H9 (cell line): ENCODE measurements at places on chromosomes 16 and 17. TPM values are rescaled to one million over a fixed set of nuclear protein-coding genes. Genes with fewer than 3 reads are reported as not detected.

DNA sequence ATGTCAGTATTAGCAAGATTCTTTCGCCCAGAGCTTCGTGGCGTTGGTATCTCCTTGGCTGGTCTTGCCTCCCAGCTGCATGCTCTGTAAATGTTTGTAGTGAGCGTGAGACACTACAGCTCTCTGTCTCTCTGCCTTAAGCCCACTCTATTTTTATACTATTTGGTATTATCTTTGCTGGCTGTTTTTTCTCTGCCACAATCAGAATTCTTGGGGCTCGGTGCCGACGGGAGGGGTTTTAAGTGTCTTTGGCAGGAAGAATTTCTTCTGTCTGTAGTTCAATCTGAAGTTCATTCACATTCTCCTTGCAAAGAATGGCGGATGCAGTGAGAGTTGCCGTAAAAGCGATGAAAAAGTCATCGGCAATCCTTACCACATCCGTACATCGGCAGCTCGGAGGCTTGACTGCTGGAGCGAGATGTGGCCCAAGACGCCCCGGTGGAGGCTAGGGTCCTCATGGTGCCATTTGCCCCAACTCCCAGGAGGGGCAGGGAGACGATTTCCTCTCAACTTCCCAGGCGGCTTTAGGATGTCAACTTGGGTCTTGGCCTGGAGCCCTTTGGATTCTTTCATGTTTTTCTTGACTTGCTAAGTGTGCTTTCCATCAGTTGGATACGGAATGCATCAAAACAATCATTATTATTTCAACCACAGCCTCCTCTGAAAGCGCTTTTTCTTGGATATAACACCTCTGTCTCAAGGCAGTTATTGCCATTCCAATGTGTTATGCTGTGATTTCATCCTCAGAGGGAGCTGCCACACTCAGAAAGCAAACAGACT, 132.3 kb upstream of the SDK2 start:
- no peaks in the 10 kb centered on the region for H3K4me1 ChIP-seq
- no peak overlapping the region for H3K4me3 ChIP-seq
- H3K27me3 ChIP-seq: no peaks in the 10 kb centered on the region

GRCh38 chr16:74183601-74184360, 112.8 kb upstream of the PSMD7 start:
- no peak overlapping the region for H3K4me3 ChIP-seq
- H3K4me1 ChIP-seq: no peaks in the 10 kb centered on the region
- no peak for DNase-seq
- H3K27me3 ChIP-seq: no peaks in the 10 kb centered on the region

PRR11 gene
- 70.6 and 70.7 TPM in 2 replicates for total RNA-seq

DNA sequence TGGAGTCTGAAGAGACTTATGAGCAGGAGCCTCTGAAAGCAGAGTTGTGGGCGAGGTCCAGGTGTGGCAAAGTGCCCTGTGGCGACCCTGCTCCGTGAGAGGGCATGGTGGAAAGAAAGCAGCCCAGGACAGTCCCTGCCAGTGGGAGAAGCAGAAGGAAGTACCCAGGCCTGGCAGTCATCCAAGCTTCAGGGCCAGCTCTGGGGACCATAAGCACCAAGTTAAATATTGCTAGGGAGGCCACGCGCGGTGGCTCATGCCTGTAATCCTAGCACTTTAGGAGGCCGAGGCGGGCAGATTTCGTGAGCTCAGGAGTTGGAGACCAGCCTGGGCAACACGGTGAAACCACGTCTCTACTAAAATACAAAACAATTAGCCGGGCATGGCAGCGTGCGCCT, 4.9 kb upstream of the ASGR1 start:
- H3K36me3 ChIP-seq: no peaks in the 10 kb centered on the region
- no peaks in the 10 kb centered on the region for H3K27me3 ChIP-seq
- H3K4me1 ChIP-seq: no peaks in the 10 kb centered on the region
- no peak overlapping the region for H3K27ac ChIP-seq

TAT gene
- total RNA-seq: 0.09 TPM in 1 of 2 replicates, not detected in the other

CRHR1 gene
- total RNA-seq: 0.42 and 0.52 TPM in 2 replicates

DNA sequence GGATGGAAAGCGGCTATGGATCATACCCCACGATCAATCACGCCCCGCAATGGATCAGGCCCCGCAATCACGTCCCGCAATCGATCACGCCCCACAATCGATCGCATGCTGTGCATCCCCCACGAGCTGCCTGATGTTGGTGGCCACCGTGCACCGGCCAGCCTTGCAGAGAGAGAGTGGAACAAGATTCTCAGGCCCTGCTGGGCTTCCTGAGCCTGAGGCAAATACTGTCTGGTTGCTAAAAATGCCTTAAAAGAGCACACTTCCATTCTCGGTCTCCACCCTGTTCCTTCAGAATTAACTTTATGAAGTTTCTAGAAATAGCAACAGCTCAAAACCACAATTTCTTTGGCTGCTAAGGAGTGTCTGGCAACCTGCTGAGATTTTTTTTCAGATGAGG, 81.5 kb downstream of the VPS53 start:
- no peak overlapping the region for H3K27ac ChIP-seq
- no peaks in the 10 kb centered on the region for H3K4me1 ChIP-seq
- peaks cover 5% of the 10 kb centered on the region; the same call in 1 of the 2 replicates for H3K36me3 ChIP-seq
- no peak overlapping the region for H3K4me3 ChIP-seq
- no peak for DNase-seq

- DNase-seq: no peak
- H3K27me3 ChIP-seq: peaks cover 3% of the 10 kb centered on the region; the same call in 1 of the 2 replicates
- no peak overlapping the region for H3K4me3 ChIP-seq
- no peak overlapping the region for H3K27ac ChIP-seq
- H3K36me3 ChIP-seq: no peaks in the 10 kb centered on the region
Measured at GRCh38 chr16:23842137-23842600, 6.4 kb downstream of the PRKCB start.

DNA sequence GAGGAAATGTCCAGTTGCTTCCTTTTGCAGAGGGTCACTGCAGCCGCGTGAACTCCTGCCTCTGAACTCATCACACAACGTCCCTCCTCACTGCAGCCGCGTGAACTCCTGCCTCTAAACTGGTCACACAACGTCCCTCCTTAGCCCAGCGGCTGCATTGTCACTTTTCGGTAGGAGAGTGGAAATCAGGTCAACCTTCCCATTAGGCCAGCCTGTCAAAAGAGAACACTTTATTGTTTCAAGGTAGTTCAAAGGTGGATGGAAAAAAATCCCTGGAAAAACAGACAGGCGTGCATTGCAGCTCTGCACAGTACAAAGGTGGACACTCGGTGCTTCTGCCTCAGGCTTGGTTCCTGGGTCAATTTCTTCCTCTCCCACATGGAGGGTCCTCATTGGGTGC, 280.2 kb downstream of the FOXL1 start:
- no peak overlapping the region for H3K27ac ChIP-seq
- no peaks in the 10 kb centered on the region for H3K27me3 ChIP-seq
- H3K4me3 ChIP-seq: no peak overlapping the region
- H3K36me3 ChIP-seq: no peaks in the 10 kb centered on the region

GRCh38 chr17:4853208-4853671, 20.1 kb downstream of the MINK1 start:
- peaks cover 10% of the 10 kb centered on the region; the same call in 1 of the 2 replicates for H3K4me1 ChIP-seq
- no peak overlapping the region for H3K27ac ChIP-seq
- no peak for DNase-seq
- no peak overlapping the region for H3K4me3 ChIP-seq

GRCh38 chr17:32335687-32336086, 6.3 kb downstream of the C17orf75 start:
- H3K27me3 ChIP-seq: no peaks in the 10 kb centered on the region
- no peak overlapping the region for H3K27ac ChIP-seq
- no peak overlapping the region for H3K4me3 ChIP-seq
- peaks cover 65% of the 10 kb centered on the region for H3K36me3 ChIP-seq

DNA sequence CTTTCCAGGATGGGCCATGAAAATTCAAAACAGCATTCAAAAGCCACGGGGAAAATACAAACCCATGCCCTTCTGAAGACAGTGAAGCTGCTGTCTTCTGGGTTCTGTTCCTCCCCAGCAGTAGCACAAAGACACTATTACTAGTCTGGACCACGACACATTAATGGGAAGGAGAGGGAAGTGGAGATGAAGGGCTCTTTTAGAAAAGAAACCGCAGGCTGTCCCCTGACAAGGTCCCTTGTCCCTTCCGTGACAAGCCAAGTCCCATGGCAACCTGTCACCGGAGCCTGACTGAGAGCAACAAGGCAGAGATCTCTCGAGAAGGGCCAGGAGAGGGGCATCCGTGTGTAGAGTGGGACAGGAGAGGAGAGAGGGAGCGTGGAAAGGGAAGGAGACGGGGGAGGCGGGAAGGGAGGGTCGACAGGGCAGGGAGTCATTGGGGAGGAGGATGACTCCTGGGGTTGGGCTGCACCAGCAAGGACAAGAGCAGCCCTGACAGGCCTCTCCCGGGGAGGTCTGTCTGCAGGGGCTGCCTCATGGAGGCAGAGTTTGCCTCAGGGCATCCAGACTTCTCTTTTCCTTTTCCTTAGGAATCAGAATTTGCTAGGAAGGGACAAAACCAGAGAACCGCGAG, 436.2 kb downstream of the SLC39A11 start:
- H3K4me1 ChIP-seq: no peaks in the 10 kb centered on the region
- no peaks in the 10 kb centered on the region for H3K36me3 ChIP-seq
- no peaks in the 10 kb centered on the region for H3K27me3 ChIP-seq
- no peak overlapping the region for H3K4me3 ChIP-seq
- H3K27ac ChIP-seq: no peak overlapping the region

CA7 gene
- 0.55 and 0.81 TPM in 2 replicates for total RNA-seq

DNA sequence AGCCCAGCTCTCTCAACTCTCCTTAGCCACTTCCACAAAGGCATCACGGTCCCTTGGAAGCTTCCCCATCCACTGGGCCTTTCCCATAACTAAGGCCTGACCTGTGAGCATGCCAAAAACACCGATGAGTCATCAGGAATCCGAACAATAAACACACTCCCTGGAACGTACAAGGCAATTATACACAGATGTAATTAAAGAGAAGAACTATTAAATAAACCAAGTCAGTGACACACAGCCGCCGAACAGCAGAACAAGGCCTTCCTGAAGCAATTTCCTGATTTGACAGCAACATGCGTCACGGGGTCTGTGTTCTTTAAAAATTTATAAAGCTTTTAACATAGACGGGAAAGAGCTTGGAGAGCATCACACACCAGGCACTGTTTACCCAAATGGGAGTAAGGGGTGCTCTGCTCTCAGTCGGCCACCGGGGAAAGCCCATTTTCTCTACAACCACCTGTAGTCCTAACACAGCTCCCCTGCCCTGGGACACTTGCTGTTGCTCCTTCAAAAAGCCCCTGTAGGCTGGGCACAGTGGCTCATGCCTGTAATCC, 29.4 kb downstream of the COG7 start:
- DNase-seq: no peak
- peak overlapping the region; percentile 49 for H3K27ac ChIP-seq
- H3K27me3 ChIP-seq: no peaks in the 10 kb centered on the region
- no peak overlapping the region for H3K4me3 ChIP-seq
- H3K4me1 ChIP-seq: no peaks in the 10 kb centered on the region; the same call in 1 of the 2 replicates
- H3K36me3 ChIP-seq: peaks cover 6% of the 10 kb centered on the region; the same call in 1 of the 3 replicates

- H3K4me1 ChIP-seq: peaks cover 4% of the 10 kb centered on the region; the same call in 1 of the 2 replicates
- no peak overlapping the region for H3K27ac ChIP-seq
- H3K36me3 ChIP-seq: no peaks in the 10 kb centered on the region; the same call in 2 of the 3 replicates
- no peak overlapping the region for H3K4me3 ChIP-seq
- DNase-seq: no peak
Measured at GRCh38 chr16:9322769-9323168, 231.3 kb downstream of the HAPSTR1 start.

DNA sequence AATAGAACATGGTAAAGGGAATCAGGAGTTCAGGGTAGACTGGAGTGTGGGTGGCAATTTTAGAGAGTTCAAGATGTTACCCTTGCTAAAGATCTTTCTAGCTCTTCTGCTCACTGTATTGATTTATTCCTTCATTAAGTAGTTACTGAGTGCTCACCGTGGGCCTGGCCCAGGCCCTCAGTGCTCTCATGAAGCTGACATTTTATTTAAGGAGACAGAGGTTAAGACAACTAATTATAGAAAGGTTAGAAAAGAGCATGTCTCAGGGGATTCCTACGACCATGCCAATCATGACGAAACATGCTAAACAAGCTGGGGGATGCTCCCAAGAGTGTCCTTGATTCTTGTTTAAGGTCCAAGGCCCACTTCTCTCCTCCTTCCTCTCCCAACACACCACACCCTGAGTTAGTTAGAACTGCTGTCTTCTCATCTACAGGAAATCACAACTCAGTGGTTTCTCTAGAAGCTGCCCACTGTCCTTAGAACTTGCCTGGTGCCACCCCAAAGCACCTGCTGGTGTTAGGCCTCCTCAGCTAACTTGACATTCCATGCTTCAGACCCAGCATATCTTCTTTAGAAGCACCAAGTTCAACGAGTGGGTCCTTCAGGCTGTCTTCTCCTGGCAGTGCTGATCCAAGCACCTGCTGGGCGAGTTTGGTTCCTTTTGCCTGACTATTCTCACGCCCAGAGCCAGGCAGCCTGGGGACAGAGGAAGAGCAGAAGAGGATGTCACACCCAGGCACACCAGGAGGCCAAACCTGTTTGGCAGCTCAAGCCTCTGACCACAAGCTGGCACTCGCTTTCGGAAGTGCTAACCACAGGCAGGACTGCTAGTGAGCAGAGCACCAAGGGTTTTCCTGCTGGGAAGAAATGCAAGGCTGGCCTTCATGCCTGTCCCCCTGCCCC, 79.0 kb downstream of the GAS7 start:
- H3K36me3 ChIP-seq: no peaks in the 10 kb centered on the region
- peaks cover 10% of the 10 kb centered on the region; the same call in 1 of the 2 replicates for H3K4me1 ChIP-seq
- H3K27me3 ChIP-seq: no peaks in the 10 kb centered on the region
- peak; percentile 91 for DNase-seq

GRCh38 chr16:54970016-54970415, 39.4 kb downstream of the IRX5 start:
- H3K27me3 ChIP-seq: no peaks in the 10 kb centered on the region
- no peaks in the 10 kb centered on the region; the same call in 1 of the 3 replicates for H3K36me3 ChIP-seq
- no peak for DNase-seq
- no peak overlapping the region for H3K4me3 ChIP-seq
- no peak overlapping the region for H3K27ac ChIP-seq

ENO3 gene
- 20.7 and 25.4 TPM in 2 replicates for total RNA-seq

DNA sequence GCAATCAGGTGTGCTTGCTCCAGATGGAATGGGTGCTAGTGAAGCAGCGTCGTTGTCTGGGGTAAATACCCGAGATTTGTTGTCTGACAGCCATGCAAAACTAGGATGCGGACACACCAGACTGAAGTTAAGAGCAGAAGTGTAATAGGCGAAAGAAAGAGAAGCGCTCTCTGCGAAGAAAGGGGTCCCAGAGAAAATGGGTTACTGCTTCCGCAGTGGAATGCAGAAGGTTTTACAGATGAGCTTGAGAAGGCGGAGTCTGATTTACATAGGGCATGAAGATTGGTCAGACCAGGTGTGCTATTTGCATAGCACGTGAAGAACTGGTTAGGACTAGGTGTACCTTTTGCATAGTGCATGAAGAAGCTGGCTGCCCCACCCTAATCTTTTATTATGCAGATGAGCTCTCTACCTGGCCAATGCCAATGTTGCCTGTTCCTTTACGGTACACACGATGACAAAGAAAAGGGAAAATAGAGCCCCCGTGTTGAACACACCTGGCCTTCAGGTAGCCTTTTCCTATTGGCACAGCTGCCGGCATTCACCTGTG, 32.0 kb upstream of the SNN start:
- peak overlapping the region; percentile 57 for H3K4me3 ChIP-seq
- no peaks in the 10 kb centered on the region for H3K36me3 ChIP-seq
- DNase-seq: peak; percentile 96
- no peaks in the 10 kb centered on the region for H3K27me3 ChIP-seq
- peak overlapping the region; percentile 87 for H3K27ac ChIP-seq
- H3K4me1 ChIP-seq: peaks cover 8% of the 10 kb centered on the region; the same call in 1 of the 2 replicates
